NCI-H2171 treated with DMSO at 0.1 percent for 48 hours (cell line): ENCODE measurements at places on chromosomes 11 and 22.

DNA sequence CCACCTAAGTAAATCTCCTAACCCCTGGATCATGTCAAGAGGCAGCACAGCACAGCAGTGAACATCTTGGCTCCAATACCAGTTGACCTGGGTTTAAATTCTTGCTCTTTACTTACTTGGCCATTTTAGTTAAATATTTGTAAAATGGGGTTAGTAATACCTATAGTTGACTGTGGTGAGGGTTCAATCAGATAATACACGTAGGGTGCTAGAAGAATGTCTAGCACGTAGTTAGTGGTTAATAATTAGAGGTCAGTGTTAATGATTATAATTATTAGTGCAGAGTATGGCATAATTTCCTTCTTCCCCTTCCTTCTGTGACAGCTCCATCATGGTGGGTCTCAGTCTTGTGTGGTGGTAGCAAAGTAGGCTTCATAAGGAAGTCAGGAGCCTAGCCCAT lies 520.8 kb downstream of the INSC start:
- no peak for DNase-seq

DNA sequence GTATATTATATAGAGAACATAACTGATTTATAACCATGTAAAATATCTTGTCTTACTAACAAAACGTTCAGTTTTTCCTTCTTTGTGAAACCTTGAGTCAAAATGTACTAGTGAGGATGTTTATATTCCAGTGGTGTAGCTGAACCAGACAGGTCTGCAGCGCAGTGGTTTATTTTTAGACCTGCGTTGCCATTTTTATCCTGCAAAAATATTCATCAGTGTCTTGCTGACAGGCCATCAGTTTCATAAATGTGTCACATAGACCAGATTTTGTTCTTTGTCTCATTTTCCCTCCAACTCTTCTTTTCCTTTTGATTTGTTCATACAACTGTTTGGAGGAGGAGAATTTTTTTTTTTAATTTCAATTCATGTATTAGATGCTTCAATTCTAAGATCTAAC lies 43.1 kb downstream of the HSD17B12 start:
- DNase-seq: no peak

GRCh38 chr11:113461639-113462038 lies 13.6 kb downstream of the DRD2 start:
- DNase-seq: no peak

DNA sequence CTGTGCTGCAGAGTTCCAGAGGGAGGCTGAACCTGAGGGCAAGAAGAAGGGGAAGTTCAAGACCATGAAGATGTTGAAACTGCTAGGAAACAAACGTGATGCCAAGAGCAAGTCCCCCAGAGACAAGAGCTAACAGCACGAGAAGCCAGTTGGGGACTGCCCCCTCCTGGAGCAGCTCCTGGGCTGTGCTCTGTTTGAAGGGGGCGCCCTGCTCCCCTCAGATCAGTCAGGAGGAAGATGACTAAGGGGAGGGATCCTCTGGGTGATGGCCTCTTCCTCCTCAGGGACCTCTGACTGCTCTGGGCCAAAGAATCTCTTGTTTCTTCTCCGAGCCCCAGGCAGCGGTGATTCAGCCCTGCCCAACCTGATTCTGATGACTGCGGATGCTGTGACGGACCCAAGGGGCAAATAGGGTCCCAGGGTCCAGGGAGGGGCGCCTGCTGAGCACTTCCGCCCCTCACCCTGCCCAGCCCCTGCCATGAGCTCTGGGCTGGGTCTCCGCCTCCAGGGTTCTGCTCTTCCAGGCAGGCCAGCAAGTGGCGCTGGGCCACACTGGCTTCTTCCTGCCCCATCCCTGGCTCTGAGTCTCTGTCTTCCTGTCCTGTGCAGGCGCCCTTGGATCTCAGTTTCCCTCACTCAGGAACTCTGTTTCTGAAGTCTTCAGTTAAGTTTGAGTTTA lies 12.6 kb downstream of the C22orf23 start:
- DNase-seq: no peak

- no peak for DNase-seq
Observed at GRCh38 chr11:105610871-105611571, 1.1 kb downstream of the GRIA4 start.
